ENCODE measurements at places on chromosomes 2 and 18.
A peak's percentile ranks its signal among the peaks of the same experiment; 100 is the strongest.

DNA sequence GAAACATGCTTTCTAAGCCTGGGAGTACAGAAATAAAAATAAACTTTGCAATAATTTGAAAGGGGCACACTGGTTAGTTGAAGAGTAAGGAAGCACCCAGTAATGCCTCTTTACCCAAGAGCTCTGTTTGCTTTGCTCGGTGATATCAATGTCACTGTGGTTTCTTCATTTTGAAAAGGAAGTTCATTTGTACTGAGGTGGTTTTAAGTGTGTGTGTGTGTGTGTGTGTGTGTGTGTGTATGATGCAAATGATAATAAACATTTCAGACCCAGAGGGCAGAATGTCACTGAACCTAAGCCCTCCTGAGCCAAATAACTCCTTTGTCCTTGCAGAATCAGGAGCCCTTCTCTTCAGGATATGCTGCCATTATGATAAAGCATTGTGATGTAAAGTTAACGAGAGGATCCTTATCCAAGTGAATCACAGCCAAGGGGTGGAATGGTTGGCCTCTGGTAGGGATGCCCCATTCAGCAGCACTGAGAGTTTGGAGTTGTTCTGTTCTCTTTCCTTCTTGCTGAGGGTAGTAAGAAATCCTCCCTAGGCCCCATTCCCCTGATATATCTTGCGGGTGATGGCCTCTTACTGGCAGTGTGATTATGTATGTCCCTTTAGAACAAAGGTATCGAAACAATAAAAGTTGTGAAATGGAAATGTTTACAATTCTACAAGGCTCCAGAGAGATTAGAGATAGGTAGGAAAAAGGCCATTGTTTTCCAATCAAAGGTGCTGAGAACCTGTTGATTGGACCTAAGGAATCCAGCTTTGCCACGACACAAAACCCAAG is 7.6 kb downstream of the ITGA6 start:
- DNase-seq, result no peak

GRCh38 chr2:215716956-215717355 is 281.1 kb upstream of the FN1 start:
- no peak for DNase-seq

GRCh38 chr2:238551091-238551490 is 124.4 kb downstream of the ASB1 start:
- DNase-seq, result no peak

GRCh38 chr2:239600001-239600593 is 199.3 kb upstream of the HDAC4 start:
- no peak for DNase-seq

DNA sequence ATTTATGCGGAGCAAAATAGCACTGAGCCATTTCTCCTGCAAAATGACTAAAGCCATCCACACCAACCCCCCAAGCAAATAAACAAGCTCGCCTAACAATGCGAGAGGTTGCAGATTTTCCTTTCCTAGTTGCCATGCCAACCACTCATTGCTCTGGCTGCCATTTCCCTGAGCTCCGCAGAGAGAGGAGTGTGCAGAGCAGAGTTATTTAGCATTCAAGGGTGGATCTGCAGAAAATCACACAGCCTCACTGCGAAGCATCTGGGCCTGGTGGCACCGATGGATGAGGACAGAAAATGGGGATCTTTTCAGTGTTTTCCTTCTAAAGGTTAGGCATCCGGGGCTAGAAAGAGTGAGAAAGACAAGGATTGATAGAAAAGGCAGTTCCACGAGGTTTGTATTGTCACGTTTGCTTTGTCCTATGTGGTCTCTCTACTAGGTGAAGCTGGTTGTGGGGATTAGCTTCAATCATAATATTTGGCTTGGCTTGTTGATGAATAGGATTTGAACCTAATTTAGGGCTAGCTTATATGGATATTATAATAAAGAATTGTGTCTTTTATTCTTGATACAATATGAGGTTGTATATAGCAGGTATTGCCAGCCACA is 110.2 kb upstream of the UNC80 start:
- peak; percentile 19 for DNase-seq

DNA sequence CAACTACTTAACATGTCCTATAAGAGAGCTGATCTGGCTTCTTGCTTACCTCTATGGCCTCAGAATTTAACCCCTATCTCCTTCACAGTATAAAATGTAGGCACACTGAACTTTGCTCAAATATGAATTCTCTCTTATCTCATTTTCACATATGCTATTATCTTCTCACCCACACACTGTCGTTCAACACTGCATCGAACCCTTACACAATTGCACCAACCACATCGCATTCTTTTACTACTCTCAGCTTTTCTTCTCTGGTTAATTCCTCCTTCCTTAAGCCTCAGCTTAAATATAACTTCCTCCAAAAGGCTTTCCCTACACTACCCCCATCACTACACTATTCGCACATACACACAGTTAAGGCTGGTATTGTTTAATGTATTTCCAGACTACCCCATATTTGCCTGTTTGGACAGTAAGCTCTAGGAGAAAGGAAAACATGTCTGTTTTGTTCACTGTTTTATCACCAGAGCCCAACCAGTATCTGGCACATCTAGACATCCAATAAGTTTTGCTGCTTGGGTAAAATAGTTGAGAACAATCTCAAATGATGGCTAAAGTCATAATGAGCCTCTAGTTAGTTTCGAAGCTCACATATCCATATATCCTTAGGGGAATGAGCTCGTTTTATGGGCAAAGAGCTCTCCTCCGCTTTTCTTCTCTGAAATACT is 47.7 kb downstream of the HIBCH start:
- DNase-seq, result no peak

- no peak for DNase-seq
Observed at GRCh38 chr2:40625849-40626248, 174.0 kb upstream of the SLC8A1 start.

DNA sequence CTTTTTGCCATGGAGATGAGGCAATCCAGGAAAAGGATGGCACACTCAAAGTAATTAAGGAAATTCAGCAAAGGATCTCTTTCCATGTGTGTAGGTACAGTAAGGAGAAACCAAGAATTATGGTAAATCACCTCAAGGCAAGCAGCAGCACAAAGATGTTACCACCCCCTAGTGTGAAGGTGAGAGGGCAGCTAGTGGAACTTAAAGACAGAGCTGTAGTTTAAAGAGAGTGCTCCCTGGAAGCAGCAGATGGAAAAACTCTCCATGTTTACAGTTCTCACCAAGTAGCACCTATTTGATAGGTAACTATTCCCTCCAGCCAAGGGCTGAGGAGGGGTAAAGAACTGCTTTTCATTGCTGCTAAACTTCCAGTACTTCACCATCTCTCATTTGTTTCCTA is 860.4 kb upstream of the CRIM1 start:
- no peak for DNase-seq

- no peak for DNase-seq
Observed at GRCh38 chr18:5942591-5942990, 47.3 kb upstream of the TMEM200C start.

DNA sequence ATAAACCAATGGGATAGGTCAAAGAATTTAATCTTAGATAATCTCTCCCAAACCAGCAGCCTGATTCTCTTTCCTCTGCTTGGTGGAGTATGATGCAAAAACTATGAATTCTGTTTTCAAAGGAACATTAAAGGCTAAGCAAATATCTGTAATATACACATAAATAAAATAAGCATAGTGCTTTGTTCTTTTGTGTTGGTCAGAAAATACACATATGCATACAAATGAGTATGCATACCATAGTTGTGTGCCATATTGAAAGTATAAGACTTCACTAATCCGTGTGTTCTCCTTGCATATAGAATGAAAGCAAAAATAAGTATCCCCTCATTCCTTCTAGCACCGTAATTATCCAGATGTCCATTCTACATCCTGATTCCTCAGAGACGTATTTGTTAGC is 1949.7 kb upstream of the CELF4 start:
- no peak for DNase-seq

GRCh38 chr2:233320470-233320869 is 12.9 kb downstream of the SAG start:
- DNase-seq, result no peak

DNA sequence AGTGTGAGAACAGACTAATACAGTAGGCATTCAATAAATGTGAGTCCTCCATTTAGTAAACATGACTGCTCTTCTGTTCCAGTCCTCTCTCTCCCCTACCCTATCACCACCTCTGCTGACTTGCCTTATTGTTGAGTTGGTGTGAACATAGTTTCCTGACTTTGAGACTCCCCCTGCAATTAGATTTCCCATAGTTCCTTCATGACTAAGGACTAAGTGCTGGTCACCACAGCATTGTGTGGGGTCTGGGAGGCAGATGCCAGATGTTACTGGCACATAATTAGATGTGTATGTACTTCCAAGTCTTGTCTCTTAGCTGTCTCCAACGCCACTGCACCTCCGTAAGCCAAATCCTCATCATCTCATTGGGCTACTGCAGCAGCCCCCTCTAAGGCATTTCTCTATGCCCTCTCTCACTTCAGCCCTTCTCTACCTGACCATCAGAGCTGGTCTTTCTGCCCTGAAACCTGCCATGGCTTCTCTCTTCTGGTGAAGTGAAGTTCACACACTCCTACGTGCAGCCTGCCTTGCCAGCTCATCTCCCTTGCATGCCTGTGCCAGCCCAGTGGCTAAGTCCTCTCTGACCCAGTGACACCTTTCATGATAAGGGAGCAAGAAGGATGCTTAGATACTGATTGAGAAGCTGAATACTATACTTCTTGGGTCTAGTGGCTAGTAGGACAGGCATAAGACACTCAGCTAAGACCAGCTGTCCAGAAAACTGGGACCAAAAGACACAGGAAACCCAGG is 81.6 kb upstream of the ALPP start:
- peak; percentile 77 for DNase-seq

DNA sequence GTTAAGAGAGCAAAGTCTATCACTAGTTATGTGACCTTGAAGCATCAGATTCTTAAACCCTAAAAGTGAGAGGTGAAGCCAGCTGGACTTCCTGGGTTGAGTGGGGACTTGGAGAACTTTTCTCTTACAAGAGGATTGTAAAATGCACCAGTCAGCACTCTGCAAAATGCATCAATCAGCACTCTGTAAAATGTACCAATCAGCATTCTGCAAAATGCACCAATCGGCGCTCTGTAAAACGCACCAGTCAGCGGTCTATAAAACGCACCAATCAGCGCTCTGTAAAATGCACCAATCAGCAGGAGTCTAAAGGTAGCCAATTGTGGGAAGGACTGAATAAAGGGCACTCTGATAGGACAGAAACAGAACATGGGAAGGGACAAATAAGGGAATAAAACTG is 291.6 kb upstream of the FAM98A start:
- DNase-seq, result no peak

DNA sequence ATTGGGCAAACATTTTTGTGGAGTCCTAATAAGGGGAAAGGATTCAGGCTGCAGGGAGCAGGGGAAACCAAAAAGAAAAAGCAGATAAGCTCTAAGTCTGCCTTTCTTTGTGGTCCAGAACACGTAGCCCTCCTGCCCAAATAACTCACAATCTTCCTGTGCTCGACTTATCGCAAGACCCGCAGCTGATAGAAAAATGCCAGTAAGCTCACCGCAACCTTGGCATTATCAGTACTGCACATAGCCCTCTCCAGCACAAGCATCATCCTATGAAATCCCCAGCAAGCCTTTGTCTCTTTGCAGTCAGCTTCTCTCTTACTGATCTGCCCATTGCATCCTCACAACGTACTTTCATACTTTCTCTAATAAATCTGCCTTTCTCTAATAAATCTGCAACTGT is 202.4 kb upstream of the HNRNPA3 start:
- no peak for DNase-seq

DNA sequence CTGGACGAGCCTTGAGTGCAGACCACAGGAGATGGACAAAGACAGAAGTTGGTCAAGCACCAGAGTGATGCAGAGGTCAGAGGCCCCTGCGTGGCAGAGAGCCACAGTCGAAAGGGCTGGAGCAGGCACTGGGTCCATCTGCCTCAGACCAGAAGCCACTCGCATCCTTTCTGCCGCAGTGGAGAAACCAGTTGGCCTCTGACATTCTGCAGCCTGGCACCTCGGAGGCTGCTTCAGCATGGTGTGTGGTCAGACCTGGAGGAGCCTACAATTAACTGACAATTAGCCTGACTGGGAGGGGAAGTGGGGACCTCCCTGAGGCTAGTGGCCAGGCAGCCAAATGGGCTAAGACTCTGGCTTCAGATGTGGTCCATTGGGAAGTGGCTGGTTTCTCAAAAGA is 111.1 kb downstream of the SGPP2 start:
- DNase-seq, result no peak

- DNase-seq, result no peak
Observed at GRCh38 chr2:106537791-106538191, 50.6 kb downstream of the CD8B2 start.

GRCh38 chr2:241895712-241896641 is 26.4 kb downstream of the RTP5 start:
- no peak for DNase-seq

- no peak for DNase-seq
Observed at GRCh38 chr2:238019962-238020361, 40.8 kb upstream of the SCLY start.

DNA sequence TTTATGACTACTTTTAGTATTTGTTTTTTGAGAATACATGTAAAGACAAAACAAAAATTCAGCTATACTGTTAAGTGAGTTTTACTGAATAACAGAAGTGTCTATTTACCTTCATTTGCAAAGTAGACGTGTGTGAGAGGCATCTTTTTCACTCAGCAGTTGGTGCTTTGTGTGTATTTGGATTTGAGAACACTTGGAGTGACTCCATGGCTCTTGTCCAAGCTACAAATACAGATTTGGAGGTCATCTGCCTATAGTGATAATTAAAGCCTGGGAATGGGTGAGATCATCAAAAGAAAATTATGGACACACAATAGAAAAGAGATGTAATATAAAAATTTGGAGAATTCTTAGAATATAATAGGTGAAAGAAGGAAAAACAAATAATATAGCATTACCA is 6.2 kb downstream of the NAB1 start:
- DNase-seq, result no peak

GRCh38 chr18:33472509-33472908 is 32.0 kb upstream of the CCDC178 start:
- DNase-seq, result no peak

- no peak for DNase-seq
Observed at GRCh38 chr18:58135183-58135641, 91.2 kb downstream of the NEDD4L start.

GRCh38 chr2:84386336-84387040 is 72.6 kb downstream of the SUCLG1 start:
- no peak for DNase-seq

DNA sequence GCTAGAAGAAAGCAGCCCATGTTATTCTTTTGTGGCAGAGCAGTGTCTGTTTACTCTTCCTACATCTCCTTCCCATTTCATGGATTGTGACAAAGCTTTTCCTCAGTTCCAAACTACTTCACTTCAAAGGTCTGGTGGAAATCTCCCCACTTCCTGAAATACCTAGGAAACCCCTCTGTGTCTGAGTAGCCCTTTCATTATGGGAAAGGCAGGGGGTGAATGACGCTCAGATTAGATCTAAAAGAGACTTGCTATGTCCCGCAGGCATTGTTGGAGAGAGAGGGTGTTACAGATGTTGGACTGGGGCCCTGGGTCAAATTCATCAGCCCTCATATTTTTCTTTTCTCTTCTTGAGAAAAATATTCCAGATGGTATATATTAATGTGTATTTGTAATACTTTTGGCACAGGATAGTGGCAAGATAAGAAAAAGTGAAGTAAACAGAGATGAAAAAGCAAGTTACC is 675.0 kb downstream of the IRS1 start:
- no peak for DNase-seq

GRCh38 chr18:68263481-68263880 is 451.4 kb downstream of the TMX3 start:
- DNase-seq, result peak; percentile 23
